Activated CD8-positive, alpha-beta memory T cell treated with anti-CD3 and anti-CD28 coated beads for 1 hour (primary cell): ENCODE measurements at places on chromosomes 12 and 14.

DNA sequence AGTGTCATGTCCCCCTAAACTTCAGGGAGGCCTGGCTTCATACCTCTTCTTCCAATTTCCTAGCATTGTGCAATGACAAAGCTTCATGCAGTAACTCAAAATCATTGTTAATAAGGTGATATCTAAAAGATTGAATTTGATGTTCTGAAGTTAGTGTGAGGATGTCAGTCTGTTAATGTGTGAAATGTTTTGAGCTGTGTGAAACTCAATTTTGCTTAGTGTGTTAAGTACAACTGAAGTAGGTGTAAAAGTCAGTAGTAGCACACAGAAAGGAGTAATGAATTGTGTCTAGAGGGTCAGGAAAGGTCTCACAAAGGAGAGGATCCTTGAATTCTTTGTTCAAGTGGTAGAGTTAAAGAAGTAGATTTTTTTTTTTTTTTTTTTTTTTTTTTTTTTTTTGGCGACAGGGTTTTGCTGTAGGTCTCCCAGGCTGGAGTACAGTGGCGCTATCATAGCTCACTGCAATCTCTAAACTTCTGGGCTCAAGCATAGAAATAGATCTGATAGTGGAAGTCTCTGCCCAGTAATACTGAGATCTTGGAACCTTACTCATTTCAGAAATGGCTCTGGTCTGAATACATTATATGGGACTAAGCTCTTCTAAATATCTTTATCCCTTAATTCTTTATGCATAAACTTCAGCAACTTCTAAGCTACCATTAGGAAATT is 63.9 kb downstream of the FUT8 start:
- DNase-seq, result no peak

GRCh38 chr12:113002155-113002554 is 23.8 kb downstream of the OAS2 start:
- no peak for DNase-seq

GRCh38 chr12:102093319-102093718 is 26.6 kb downstream of the NUP37 start:
- DNase-seq, result no peak

GRCh38 chr12:43758247-43758727 is 303 bp downstream of the PUS7L start:
- DNase-seq, result no peak

DNA sequence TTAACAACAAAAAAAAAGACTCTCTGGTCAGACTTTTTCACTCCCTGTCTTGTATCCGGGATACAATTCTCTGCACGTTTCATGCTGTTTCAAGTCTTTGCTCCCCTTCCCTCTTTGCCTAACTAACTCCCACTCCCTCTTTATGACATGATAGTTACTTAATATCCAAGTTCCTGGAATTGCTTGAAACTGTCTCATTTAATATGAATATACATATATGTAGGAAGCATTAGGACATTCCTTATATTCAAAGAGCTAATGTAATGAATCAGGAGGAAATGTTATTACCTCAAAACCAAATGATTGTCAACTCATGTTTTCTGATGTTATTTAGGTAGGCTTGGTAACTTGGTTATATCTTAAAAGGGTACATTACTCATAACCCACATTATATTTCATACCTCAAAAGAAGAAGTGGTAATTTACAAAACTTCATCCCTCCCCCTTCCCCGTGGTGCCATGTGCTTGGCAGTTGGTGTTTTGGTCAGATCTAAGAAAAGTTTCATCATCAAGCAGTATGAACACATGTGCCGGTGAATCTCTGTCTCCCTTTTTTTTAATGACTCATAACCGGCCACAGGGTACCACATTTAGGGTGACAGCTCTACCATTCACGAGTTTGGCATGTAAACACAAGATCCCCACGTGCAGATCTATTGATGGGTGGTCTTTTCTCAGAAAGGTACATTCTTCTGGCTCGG is 56.5 kb downstream of the HCAR2 start:
- peak; percentile 6 for DNase-seq

- no peak for DNase-seq
Observed at GRCh38 chr12:1083151-1083888, 92.3 kb downstream of the ERC1 start.
